ENCODE measurements at places on chromosomes 7 and 10.

DNA sequence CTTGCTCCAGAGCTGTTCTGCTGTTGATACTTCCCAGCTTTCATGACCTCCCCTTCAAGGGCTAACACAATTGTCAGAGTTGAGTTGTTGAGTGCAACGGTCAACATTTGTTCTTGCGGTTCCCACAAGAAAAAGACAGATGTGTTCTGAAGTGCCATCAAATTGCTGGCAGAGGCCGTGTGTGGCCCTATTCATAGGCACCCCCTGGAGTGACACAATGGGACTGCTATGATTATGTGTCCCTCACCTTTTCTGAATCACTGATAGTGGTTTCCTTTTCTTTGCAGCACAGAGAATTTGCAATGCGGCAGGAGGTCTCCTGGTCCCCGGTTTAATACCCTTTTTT, 5.8 kb upstream of the IGFBP1 start:
- no peaks in the 10 kb centered on the region for H3K4me1 ChIP-seq
- no peak for DNase-seq
- H3K4me3 ChIP-seq = no peak overlapping the region
- H3K36me3 ChIP-seq = no peaks in the 10 kb centered on the region
- H3K27ac ChIP-seq = no peak overlapping the region

DNA sequence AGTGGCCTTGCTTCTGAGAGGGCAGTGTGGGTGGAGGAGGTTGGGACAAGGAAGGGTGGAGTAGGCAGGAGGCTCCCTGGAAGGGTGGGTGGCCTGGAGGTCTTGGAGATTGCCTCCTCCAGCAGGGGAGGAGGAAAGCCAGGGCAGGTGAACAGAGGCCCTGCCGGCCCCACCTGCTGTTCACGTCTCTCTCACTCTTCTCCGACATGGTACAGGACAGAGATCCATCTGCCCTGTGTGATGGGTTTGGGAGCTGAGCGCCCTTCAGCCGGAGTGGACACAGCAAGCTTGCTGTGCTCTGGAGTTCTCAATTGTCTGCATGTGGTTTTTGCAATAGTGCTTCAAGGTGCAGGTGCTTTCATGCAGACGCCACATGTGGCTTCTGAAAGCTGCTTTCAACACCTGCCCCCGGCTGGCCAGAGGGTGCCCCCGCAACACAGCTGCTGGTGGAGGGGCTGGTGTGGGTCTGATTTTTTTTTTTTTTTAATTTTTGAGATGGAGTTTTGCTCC, 82.8 kb upstream of the GNA12 start:
- H3K4me1 ChIP-seq = no peaks in the 10 kb centered on the region
- no peaks in the 10 kb centered on the region for H3K36me3 ChIP-seq
- no peak overlapping the region for H3K4me3 ChIP-seq
- H3K27me3 ChIP-seq = no peaks in the 10 kb centered on the region

GRCh38 chr7:143287339-143287934, 714 bp upstream of the CASP2 start:
- no peaks in the 10 kb centered on the region for H3K27me3 ChIP-seq
- peaks cover 42% of the 10 kb centered on the region for H3K4me1 ChIP-seq
- peak overlapping the region; percentile 94 for H3K4me3 ChIP-seq

- no peaks in the 10 kb centered on the region for H3K27me3 ChIP-seq
- peak overlapping the region; percentile 18 for H3K27ac ChIP-seq
- no peaks in the 10 kb centered on the region for H3K36me3 ChIP-seq
- no peak overlapping the region for H3K4me3 ChIP-seq
- no peaks in the 10 kb centered on the region for H3K4me1 ChIP-seq
These were observed 25.9 kb upstream of the BICC1 start for GRCh38 chr10:58486821-58487220.

DNA sequence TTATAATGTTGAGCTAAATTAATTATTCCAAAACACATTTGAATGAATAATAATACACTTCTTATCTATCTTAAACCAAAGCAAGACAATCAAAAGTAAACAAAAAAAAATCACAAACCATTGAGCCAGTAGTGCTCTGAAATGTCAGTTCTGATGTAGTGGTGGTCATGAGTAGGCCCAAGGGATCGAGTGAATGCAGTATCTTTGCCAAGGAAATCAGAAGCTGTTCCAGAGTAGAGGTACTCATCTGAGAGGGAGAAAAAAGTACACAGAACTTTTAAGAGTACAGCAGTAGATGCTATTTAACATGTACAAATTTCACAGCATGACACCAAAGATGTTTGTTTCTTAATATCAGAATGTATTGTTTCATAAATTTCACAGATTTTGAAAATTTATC, 121.5 kb downstream of the SEMA3D start:
- H3K27ac ChIP-seq = no peak overlapping the region
- H3K4me1 ChIP-seq = no peaks in the 10 kb centered on the region
- H3K27me3 ChIP-seq = no peaks in the 10 kb centered on the region
- no peak overlapping the region for H3K4me3 ChIP-seq
- DNase-seq = no peak
- no peaks in the 10 kb centered on the region for H3K36me3 ChIP-seq

DNA sequence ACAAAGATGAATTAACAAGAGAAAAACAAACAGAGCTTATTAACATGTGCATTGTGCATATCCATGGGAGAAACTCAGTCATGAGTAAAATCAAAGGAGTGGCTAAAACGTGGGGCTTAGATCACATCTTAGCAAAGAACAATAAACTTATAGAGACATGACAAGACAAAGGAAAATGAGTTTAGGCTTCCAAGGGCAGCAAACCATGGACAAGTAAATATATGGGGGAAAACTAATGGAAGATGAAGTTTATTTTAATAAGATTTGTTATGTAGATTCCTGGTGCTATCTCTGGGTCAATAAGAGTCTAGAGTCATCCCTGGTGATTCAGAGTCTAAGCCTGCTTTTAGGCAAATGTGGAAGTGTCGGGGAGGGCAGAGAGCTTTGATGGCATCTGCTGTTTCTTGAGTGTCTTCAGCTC, 87.2 kb upstream of the PLPP4 start:
- no peaks in the 10 kb centered on the region for H3K27me3 ChIP-seq
- H3K36me3 ChIP-seq = no peaks in the 10 kb centered on the region
- no peaks in the 10 kb centered on the region for H3K4me1 ChIP-seq
- H3K27ac ChIP-seq = no peak overlapping the region

GRCh38 chr10:15027741-15028140, 16.0 kb upstream of the OLAH start:
- no peak overlapping the region for H3K4me3 ChIP-seq
- H3K27ac ChIP-seq = no peak overlapping the region
- no peaks in the 10 kb centered on the region for H3K36me3 ChIP-seq
- DNase-seq = no peak

Data from right atrium auricular region (tissue), 2 donors.